Thoracic aorta (tissue), 2 donors: ENCODE measurements at places on chromosomes 2 and 18. TPM values are rescaled to one million over a fixed set of nuclear protein-coding genes. Genes with fewer than 3 reads are reported as not detected.

GRCh38 chr2:29620890-29621289 is 300.5 kb downstream of the ALK start:
- no peak for DNase-seq

SEMA4C gene
- total RNA-seq = 66.3 TPM

CHRNA1 gene
- total RNA-seq = 0.41 TPM

FIGN gene
- total RNA-seq = 10.8 TPM

GRCh38 chr18:49861659-49862058 is 48.3 kb upstream of the ACAA2 start:
- no peak for DNase-seq

DNA sequence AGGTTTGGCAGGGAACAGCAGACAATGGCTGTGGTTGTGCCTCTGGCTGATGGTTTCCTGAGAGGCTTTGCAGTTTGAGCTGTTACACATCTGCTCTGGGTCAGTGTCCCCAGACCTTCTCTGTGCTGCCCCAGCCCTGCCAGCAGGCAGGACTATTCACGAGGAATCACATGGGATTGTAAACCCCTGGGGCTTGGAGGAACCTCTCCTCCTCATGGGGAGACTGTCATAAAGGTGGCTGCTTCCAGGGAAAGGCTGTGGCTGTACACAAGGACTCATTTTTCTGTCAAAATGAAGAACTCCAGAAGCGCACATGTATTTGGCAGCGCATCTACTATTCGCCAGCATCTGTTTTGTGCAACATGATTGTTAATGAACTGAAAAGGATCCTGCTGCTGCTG is 142.6 kb upstream of the CYP1B1 start:
- no peak for DNase-seq

DNA sequence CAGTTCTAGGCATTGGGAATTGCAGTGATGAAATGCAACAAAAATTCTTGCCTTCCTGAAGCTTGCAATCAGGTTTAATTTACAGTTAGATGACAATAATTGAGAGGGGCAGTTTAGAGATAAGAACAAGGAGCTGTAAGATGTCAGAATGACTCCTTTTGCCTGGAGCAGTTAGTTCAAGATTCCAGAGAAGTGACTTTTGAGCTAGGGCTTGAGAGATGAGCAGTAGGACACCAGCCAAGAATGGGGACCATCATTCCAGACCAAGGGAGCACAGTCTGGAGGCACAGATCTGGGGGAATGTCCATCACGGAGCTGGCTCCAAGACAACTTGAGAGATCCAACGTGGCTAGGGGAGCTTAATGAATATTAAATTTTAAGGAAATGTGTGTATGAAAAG is 26.8 kb downstream of the CACNB4 start:
- no peak for DNase-seq

- no peak for DNase-seq
These were observed 2148.5 kb upstream of the PIK3C3 start for GRCh38 chr18:39806525-39806924.
